ENCODE measurements at places on chromosomes 5 and 9.

GRCh38 chr9:113957821-113958341, 81.8 kb downstream of the ZNF618 start:
- no peak for DNase-seq

DNA sequence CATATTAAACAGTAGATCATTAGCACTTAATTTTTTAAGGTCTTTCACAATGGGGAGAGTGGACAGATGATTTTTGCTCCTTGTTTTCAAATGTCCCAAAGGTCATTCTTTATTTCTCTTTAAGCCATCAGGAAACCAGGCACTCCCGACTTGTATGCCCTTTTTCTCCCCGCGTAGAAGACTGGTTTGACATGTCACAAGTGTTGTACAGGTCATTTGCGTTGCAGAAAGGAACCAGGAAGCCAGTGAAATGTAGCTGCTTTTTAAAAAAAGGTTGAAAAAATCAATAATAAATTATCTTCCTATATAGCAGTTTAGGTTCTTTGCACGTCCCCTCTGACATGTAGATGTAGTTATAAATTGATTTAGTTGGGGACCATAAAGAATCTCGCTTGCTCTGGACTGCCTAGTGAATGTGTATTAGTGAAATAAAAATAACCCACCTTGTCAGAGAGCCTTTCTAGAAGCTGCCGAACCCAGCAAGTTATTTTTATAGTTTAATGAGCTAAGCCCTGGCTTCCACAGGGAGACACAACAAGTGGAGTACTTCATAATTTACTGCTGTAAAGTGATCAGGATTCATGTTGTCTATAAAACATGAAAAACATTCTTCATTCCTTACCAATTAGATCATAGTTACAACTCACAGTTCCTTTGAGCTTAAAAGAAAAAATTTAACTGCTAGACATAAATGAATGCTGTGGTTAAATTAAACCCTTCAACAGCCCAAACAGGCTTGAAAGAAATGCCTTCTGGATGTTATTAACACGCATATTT, 404.6 kb downstream of the CSNK1G3 start:
- DNase-seq, result no peak

GRCh38 chr5:133109655-133110483, 58.1 kb downstream of the HSPA4 start:
- no peak for DNase-seq

DNA sequence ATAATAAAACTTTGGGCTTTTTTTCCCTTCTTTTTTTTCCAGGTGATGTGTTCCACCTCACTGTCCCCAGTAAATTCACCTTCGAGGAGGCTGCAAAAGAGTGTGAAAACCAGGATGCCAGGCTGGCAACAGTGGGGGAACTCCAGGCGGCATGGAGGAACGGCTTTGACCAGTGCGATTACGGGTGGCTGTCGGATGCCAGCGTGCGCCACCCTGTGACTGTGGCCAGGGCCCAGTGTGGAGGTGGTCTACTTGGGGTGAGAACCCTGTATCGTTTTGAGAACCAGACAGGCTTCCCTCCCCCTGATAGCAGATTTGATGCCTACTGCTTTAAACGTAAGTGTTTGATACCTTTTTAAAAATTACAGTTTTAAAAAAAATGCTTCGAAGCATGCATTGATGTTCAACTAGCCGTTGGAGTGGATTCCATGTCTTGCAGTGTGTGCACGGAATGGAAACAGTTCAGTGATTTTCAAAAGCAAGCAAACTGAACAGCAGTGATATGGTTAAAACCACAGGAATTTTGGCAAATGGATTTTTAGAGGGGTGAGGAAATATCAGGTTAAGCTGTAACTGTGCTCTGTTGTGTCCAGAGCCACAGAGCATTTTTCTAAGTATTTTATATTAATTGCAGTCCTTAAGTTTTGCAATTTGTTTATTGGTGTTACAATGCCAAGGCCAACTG, 40.7 kb downstream of the VCAN start:
- no peak for DNase-seq

DNA sequence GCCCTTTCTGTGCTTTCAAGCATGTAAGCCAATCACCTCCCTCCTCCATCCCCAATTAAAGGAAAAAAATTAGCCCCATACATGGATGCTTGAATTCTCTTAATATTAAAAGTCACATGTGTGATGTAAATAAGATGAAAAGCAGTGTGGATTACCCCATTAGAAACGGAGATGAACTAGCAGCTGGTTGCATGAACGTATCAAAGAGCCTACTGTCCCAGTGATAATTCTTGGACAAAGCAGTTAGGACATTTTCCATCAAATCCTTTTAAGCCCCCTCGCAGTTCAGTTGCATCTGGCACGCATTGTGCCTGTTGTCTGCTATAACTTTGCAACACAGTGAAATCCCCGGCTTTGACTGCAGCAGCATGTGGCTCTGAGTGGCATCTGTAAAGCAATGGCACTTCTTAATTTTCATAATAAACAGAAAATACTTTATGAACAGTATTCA, 285.6 kb downstream of the FBXL7 start:
- no peak for DNase-seq

- DNase-seq, result no peak
Measured at GRCh38 chr9:32728181-32728580, 55.2 kb upstream of the TMEM215 start.

- no peak for DNase-seq
Measured at GRCh38 chr9:121233906-121234831, 32.5 kb upstream of the RAB14 start.

DNA sequence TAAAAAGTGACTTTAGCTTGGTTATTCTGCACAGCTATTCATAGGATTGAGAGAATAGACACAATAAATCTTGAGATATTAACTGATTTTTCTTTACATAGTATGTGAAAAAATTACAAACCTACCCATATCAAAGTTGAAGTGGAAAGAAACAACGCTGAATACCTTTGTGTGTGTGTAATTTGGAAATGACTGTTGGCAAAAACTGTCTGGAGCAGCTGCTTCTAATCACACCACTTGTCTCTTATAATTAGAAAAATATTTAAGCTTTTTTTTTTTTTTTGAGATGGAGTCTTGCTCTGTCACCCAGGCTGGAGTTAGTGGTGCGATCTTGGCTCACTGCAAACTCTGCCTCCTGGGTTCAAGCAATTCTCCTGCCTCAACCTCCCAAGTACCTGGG, 110.8 kb upstream of the POC5 start:
- DNase-seq, result no peak

GRCh38 chr5:141633871-141634561, 2.6 kb downstream of the HDAC3 start:
- DNase-seq, result no peak

DNA sequence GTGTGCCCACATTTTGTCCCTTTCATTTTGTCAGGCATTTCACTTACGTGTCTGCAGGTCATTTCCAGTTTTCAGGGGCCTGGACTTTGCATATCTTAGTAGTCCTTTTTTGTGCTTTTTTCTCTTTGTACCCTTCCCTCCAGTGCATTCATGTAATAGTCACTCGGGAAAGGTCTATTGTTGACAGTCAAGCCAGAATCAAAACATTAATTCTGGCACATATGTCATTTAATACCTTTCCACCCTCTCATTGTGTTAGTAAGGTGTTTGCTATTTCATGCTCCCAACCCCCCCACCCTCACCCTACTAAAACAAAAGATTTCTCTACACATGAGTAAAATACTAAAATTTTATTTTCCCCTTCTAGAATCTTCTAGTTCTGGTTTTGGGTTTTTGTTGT, 42.7 kb downstream of the UGCG start:
- DNase-seq, result no peak

- no peak for DNase-seq
Measured at GRCh38 chr9:87741326-87741725, 15.4 kb downstream of the CTSL start.

DNA sequence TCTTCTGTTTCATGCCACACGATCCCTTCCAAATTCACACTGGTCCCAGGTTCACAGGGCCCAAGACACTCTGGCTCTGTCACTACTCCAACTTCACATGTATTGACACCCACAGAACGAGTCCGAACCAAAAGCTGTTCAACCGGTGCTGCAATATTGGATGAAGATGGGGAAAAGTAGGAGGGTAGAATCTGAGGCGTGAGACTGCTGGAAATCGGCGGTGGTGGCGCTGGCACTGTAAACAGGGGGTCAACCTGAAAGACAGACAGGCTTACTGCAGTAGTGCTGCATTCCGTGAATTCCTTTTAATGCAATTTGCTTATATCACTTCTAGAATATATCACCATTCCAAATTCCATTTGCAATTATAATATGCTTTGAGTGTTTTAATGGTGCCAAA, 45.4 kb downstream of the ZNF608 start:
- no peak for DNase-seq

GRCh38 chr5:140220032-140220697, 45.2 kb downstream of the CYSTM1 start:
- DNase-seq, result no peak

DNA sequence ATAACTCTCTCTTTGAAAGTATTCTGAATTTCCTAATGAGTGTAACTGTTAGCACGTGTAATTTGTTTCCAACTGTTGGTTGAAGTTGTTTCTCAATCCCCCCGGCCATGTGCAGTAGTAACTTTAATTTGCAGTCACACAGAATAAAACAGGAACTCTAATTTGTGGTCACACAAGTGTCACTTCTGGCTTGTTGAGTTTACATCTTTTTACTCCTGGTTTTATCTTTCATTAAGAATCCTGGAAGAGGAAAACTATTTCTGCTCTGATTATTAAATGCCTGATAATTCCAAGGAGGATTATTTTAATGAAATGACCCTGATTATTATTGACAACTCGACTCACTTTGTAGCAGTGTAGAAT, 1.2 kb downstream of the SCAMP1 start:
- DNase-seq, result no peak

- no peak for DNase-seq
Measured at GRCh38 chr5:139523635-139524445, 37.3 kb upstream of the UBE2D2 start.

DNA sequence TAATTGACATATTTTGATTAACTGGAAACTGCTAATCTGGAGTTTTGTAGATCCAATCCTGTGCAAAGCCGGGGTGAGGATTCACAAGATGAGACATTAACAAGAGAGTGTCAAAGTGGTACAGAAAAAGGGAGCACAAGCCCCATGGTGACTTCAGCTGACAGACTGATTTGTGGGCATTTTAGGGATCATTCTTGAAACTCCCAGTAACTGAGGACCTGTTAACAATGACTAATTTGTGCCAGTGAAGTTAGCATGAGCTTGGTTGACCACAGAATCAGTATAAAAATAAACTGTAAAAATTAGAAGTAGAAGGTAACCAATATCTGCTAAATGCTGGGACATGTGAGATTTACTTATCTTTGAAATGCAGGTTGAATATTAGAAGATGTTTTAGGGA, 1578.3 kb downstream of the EFNA5 start:
- DNase-seq, result no peak

DNA sequence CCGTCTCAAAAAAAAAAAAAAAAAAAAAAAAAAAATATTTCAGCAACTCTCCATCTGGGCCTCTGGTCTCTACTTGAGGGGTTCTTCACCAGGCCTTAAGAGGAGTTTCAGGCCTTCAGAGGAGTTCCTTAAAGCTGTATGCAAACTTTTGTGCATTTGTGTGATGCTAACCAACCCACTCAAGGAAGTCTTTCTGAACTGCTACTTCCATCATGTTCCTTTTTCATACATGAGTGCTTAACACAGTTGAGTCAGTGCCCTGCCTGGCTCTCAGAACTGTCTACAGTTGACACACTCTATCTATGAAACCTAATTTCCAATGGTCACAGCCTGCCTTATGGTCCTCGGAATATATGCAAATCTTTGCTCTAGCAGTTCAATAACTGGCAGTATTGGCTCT, 146.5 kb downstream of the MEF2C start:
- no peak for DNase-seq

Data from stimulated activated CD4-positive, alpha-beta T cell treated with anti-CD3 and anti-CD28 coated beads, TNF-alpha, amount 100 ng/mL, for 4 hours (primary cell).